ENCODE measurements at places on chromosomes 11 and 22. TPM values are rescaled to one million over a fixed set of nuclear protein-coding genes. Genes with fewer than 3 reads are reported as not detected.

OR4D11 gene
- not detected for total RNA-seq

TIMM8B gene
- 53.7 TPM for total RNA-seq

ANKK1 gene
- not detected for total RNA-seq

MS4A6E gene
- not detected for total RNA-seq

C22orf42 gene
- not detected for total RNA-seq

KLHL35 gene
- 1.0 TPM for total RNA-seq

TNNI2 gene
- 0.94 TPM for total RNA-seq

NEFH gene
- 0.85 TPM for total RNA-seq

PARVA gene
- total RNA-seq = 50.7 TPM

DAGLA gene
- total RNA-seq = 1.9 TPM

NPTXR gene
- total RNA-seq = 5.4 TPM

ANO5 gene
- under 0.01 TPM for total RNA-seq

CBLIF gene
- total RNA-seq = not detected

C11orf87 gene
- total RNA-seq = not detected

BACE1-AS gene
- total RNA-seq = 6.0 TPM

ANGPTL5 gene
- total RNA-seq = not detected

LMO2 gene
- total RNA-seq = 2.6 TPM

XBP1 gene
- total RNA-seq = 173 TPM

DKK3 gene
- total RNA-seq = 45.8 TPM

DCHS1 gene
- 2.3 TPM for total RNA-seq

DEFB131B gene
- total RNA-seq = not detected

CHRDL2 gene
- not detected for total RNA-seq

RFPL1 gene
- not detected for total RNA-seq

MICAL2 gene
- total RNA-seq = 92.9 TPM

MN1 gene
- 37.7 TPM for total RNA-seq

NXPE2 gene
- total RNA-seq = 0.26 TPM

NLRP6 gene
- not detected for total RNA-seq

SLC7A4 gene
- total RNA-seq = 2.7 TPM

DLG2 gene
- 1.6 TPM for total RNA-seq

SEC14L3 gene
- total RNA-seq = not detected

Measured in pericardium fibroblast (primary cell).